ENCODE measurements at places on chromosomes 3 and 15.

DNA sequence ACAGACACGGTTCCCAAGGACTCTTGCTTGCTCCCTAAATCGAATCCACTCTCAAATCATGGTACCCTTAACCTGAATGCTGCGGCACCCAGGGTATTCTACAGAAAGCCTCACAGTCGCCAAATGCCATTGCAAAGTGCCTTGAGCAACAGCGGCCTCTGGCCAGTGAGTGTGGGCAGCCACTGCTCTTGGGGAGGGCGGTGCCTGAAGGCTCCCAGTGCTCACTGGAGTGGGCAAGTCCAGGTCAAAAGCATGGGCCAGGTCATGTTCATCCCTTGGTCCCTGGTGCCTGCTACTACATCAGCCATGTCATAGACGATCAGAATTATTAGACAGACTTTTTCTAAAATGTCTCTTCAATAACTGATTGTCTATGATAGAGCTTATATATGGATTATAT lies 82.5 kb downstream of the ADAMTS17 start:
- DNase-seq, result no peak

DNA sequence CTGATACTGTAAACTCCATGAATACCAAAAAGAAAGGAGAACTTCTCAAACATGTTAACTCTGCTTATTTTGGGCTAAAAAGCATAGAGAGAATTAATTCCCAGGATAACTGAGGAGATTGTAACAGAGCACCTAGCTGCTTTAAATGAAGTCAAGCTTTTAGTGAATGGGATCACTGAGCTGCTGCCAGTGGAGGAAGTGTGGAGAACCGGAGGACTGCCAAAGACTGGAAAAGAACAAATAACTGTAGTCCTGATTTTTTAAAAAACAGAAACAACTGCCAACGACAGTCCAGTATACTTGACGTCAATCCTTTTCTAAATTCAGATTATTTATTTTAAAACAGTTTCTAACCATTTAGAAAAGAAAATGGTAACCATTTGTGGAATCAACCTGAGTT lies 3.3 kb downstream of the C3orf70 start:
- no peak for DNase-seq

DNA sequence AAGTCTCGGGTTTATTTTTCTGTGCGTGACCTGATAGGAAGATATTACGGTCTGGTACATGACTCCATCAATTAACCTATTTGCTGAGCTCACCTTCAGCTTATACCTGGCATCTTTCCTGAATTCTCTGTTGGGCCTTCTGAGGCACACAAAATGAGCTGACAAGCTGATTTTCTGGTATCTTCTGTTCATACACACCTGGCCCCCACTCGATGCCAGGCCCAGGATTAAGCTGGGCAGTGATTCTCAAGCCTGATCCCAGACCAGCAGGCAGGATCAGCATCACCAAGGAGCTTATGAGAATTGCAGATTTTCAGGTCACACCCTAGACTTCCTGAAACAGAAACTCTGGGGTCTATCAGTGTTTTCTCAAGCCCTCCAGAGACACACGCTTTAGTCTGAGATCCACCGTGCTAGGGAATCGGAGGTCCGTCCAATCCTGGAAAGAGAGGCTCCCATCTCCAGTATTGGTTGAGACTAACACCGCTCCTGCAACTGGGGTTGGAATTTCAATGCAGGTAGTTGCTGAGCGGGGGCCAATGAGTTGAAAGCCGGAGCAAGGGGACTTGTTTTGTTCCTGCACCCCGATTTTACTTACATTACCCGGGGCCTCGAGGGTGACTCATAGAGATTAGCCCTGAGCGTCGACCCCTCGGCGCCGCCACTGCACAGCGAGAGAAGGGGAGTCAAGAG lies 636 bp upstream of the EIF1B start:
- no peak for DNase-seq

DNA sequence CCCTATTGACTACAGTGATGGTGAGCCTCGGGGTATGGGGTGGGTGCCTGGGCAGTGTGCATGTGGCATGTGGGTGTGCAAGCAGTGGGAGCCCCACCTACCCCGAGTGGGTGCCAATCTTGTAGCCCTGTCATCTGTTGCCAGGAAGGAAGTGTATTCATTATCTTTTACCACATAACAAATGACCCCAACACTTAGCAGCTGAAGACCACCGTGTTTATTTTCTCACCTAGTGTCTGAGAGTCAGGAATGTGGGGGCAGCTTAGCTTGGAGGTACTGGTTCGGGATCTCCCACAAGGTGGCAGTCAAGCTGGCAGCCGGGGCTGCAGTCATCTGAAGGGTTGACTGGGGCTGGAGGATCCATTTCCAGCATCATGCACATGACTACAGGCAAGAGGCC lies 21.7 kb downstream of the XYLB start:
- DNase-seq, result no peak

DNA sequence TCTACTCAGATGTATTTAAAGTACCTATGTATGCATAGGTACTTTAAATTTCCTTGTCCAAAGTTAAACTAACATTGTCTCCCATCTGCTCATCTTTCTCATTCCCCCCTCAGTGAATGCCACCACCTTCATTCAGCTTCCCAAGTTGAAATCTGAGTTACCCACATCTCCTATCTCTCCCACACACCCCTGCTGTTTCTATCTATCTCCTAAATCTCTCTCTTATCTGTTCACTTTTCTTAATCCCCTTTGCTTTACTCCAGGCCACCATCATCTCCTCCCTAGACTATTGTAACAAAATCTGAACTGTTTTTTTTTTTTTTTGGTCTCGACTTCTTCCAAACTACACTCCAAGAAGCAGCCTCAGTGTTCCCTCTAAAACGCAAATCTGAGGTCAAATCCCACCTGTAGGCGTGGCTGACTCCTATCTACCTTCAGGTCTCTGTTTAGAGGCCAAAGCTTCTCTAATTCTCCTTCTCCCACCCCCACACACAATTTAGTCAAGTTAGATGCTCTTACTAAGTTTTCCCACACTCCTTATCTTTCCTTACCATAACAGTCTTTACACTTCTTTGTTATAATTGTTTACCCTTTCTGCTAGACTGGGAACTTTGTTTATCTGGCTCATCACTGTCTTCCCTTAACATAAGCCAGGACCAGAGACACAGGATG lies 3.5 kb upstream of the NEO1 start:
- no peak for DNase-seq

- DNase-seq, result no peak
Observed at GRCh38 chr3:171348121-171348520, 112.1 kb downstream of the TNIK start.

DNA sequence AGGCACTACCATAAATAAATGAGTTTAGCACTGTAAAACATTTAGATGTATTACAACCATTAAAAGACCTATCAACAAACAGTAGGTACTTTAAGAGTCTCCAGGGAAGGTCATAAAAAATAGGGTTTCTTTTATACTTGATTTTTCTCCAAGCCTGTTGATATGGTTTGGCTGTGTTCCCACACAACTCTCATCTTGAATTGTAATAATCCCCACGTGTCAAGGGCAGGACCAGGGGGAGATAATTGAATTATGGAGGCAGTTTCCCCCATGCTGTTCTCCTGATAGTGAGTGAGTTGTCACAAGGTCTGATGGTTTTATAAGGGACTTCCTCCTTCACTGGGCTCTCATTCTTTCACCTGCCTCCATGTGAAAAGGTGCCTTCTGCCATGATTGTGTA lies 468.9 kb upstream of the UBE2E2 start:
- no peak for DNase-seq

- no peak for DNase-seq
Observed at GRCh38 chr15:57494581-57494980, 97.1 kb upstream of the MYZAP start.

DNA sequence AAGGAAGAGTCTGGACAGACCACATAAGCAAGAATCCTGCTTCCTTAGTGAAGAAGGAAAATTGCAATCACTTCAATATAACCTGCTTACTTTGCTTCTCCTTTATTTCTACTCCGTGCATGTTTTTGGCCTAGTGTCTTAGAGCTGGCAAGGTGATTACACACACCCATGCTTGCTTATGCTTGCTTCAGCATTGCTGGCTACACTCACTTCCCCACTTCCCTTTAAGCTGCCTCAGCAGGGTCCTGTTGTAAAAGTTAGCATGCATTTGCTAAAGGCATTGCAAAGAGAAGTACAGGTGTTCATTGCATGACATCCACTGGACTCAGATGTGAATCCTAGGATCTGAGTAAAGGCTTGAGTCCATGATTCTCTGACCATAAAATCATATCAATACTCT lies 47.5 kb upstream of the STT3B start:
- peak; percentile 20 for DNase-seq

- DNase-seq, result no peak
Observed at GRCh38 chr3:186682812-186683211, 17.0 kb downstream of the HRG start.

GRCh38 chr15:88810446-88810845 lies 7.2 kb downstream of the ACAN start:
- no peak for DNase-seq

DNA sequence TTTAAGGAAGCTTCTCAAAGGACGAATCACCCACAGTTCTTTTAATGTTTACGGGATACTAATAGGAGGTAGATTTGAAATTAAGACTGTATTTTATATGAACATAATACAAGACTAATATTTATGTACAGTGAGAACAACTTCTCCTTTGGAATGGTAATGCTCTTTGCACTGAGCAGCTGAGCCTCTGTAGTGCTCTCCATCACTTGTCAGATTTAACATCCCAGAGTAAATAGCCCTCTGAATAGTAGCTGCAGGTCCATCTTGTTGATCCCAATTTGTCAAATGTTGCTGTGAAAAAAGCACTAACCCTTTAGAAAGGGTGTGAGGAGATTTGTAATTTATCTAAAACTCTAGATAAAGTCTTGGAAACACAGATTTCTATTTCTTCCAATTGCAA lies 351.4 kb upstream of the KCNMB2 start:
- DNase-seq, result no peak

GRCh38 chr3:195879416-195880036 lies 28.8 kb downstream of the TNK2 start:
- no peak for DNase-seq

DNA sequence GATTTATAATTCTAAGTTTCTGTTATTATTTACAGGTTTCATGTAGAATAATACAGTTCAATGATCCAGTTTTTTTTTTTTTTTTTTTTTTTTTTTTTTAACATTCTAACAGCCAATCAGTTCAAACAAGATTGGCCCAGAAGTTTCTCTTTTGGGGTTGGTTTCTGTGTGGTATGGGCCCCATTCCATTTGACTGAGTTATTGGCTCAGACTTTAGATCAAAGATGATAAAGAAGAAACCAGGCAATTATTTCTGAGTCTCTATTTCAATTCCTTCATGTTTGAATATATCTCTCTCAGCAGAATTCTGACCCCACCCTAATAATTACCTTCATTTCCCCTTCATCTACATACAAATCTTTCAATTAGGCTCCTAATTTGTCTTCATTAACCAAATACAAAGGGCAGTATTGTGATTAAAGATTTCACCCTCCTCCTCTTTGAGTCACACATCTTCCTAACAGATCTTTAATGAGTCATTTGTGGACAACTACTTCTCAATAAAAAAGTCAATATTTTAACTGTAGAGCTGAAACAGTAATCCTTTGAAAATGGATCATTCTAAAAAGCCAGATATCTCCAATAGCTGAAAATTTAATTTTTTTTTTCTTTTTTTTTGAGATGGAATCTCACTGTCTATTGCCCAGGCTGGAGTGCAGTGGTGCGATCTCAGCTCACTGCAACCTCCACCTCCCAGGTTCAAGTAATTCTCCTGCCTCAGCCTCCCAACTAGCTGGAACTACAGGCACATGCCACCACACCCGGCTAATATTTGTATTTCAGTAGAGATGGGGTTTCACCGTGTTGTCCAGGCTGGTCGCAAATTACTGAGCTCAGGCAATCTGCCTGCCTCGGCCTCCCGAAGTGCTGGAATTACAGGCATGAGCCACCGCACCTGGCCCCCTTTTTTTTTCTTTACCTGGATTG lies 878.8 kb downstream of the NAALADL2 start:
- no peak for DNase-seq

GRCh38 chr3:170806676-170807075 lies 63.3 kb downstream of the RPL22L1 start:
- DNase-seq, result no peak

GRCh38 chr3:169841171-169841570 lies 28.5 kb upstream of the LRRC34 start:
- no peak for DNase-seq

GRCh38 chr3:119659606-119660291 lies 640 bp downstream of the POPDC2 start:
- DNase-seq, result peak; percentile 90

DNA sequence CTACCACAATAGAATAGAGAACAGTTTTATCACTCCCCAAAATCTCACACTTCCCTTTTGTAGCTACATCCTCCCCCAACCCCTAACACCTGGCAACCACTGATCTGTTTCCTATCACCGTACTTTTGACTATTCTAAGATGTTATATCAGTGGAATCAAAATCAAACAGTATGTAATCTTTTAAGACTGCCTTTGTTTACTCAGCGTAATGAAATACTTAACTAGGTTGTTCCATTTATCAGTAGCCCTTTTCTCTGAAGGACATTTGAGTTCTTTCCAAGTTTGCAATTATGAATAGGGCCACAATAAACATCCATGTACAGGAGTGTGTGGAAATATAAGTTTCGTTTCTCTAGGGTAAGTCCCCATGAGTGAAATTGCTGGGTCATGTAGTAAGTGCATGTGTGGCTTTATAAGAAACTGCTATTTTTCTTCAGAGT lies 372.3 kb downstream of the SV2B start:
- no peak for DNase-seq

GRCh38 chr3:101072300-101072699 lies 79.1 kb upstream of the ABI3BP start:
- DNase-seq, result no peak

DNA sequence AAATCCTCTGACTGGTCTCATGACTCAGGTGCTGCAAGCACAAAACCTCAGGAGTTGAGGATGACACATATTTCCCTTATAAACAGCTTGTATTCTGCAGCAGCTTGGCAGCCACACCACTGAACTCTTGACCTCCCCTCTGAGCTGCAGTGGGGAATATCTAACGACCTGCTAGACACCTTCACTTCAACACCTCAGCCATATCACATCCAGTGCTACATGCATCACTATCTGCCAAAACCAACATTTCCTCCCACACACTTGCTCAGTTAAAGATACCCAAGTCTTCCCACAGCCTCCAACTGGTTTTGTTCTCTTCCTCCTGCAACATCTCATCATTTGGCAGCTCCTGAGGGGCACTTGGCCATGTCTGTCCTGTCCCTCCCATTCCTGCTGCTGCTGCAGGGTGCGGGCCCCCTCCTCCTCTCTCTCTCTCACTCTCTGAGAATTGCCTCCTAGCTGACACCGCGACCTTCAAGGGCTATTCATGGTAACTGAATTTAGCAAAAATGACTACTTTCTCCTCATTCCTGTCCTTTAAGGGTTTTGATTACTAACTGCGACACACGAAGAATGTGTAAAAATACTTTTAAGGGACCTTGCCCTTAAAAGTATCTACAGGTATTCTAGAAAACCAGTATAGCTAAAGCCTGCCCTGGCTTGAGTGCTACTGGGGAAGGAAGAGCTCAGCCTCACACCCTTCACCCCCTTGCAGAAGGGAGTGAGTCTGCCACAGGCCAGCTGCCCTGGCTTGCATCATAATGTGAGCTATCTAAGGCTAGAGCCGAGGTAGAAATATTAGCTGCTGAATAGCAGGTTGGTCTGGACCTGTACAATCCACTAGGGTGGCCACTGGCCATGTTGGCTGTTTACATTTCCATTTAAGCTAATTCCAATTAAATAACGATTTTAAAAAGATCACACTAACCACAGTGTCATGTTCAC lies 5.0 kb upstream of the CCR9 start:
- DNase-seq, result no peak

- peak; percentile 38 for DNase-seq
Observed at GRCh38 chr3:110815008-110815583, 256.5 kb upstream of the NECTIN3 start.
